MM.1S (cell line): ENCODE measurements at places on chromosomes 7 and 10.
A peak's percentile ranks its signal among the peaks of the same experiment; 100 is the strongest.

DNA sequence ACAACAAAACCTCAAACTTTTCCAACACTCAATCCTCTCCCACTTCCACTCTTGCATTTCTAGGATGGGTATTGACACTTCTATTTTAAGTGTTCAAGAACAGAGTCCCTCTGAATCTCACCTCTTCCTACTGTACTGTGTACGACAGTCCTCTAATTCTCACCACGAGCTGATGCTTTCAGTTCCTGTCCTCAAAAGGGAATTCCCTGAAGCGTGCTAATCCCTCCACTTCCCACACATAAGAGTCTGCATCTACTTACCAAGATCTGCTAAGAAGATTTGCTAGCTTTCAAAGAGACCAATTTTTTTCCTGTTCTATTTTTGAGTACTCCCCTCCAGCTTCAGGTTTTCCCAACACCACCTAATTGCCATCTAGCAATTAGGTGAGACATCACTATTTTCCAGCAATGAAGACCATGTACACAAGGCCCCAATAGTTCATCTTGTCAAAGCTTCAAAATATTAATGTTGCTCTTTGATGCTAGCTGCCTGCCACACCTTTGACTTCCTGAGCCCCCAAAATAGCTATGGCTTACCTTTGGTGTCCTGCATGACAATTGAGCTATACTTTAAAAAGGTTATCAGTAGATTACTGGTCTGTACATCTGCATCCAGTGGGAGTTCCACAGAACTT lies 54.4 kb downstream of the ARMH3 start:
- peak; percentile 78 for DNase-seq
- no peaks in the 10 kb centered on the region for H3K27me3 ChIP-seq
- H3K4me1 ChIP-seq = peaks cover 22% of the 10 kb centered on the region
- H3K4me3 ChIP-seq = peak overlapping the region; percentile 21

GRCh38 chr7:43211693-43212092 lies 99.2 kb downstream of the HECW1 start:
- H3K4me3 ChIP-seq = no peak overlapping the region
- H3K27me3 ChIP-seq = no peaks in the 10 kb centered on the region
- no peaks in the 10 kb centered on the region for H3K36me3 ChIP-seq
- DNase-seq = no peak

DNA sequence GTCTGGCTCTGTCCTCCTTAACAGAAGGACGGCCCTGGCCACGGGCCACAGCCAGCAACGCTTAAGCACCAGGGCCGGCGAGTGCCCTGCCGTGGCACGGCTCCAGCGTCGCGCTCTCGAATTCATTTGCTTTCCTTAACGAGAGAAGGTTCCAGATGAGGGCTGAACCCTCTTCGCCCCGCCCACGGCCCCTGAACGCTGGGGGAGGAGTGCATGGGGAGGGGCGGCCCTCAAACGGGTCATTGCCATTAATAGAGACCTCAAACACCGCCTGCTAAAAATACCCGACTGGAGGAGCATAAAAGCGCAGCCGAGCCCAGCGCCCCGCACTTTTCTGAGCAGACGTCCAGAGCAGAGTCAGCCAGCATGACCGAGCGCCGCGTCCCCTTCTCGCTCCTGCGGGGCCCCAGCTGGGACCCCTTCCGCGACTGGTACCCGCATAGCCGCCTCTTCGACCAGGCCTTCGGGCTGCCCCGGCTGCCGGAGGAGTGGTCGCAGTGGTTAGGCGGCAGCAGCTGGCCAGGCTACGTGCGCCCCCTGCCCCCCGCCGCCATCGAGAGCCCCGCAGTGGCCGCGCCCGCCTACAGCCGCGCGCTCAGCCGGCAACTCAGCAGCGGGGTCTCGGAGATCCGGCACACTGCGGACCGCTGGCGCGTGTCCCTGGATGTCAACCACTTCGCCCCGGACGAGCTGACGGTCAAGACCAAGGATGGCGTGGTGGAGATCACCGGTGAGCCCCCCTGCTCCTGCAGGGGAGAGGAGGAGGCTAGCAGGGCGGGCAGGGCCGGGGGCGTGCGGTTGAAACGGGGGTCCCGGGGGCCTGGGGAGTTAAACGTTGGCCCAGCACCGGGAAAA lies at the start of gene HSPB1:
Gene HSPB1, plus strand, starts transcription at position 327 of the 855 bp plus-strand sequence. Its CDS starts 40 bp downstream, at position 367.
- peaks cover 10% of the 10 kb centered on the region; the same call in 1 of the 2 replicates for H3K27me3 ChIP-seq
- no peak within 1 kb of the TSS for H3K27ac ChIP-seq
- peak within 1 kb of the TSS; percentile 67 for H3K4me3 ChIP-seq
- peak; percentile 40 for DNase-seq
- 0 out of 2 replicates have a peak, but pooled peaks cover 9% of the 10 kb centered on the region for H3K4me1 ChIP-seq

- no peaks in the 10 kb centered on the region for H3K27me3 ChIP-seq
- H3K27ac ChIP-seq = peak overlapping the region; percentile 38; the same call in 1 of the 2 replicates
- H3K4me1 ChIP-seq = peaks cover 37% of the 10 kb centered on the region
- no peak for DNase-seq
- peaks cover 18% of the 10 kb centered on the region for H3K36me3 ChIP-seq
Observed at GRCh38 chr10:125828311-125828710, 5.0 kb downstream of the BCCIP start.

DNA sequence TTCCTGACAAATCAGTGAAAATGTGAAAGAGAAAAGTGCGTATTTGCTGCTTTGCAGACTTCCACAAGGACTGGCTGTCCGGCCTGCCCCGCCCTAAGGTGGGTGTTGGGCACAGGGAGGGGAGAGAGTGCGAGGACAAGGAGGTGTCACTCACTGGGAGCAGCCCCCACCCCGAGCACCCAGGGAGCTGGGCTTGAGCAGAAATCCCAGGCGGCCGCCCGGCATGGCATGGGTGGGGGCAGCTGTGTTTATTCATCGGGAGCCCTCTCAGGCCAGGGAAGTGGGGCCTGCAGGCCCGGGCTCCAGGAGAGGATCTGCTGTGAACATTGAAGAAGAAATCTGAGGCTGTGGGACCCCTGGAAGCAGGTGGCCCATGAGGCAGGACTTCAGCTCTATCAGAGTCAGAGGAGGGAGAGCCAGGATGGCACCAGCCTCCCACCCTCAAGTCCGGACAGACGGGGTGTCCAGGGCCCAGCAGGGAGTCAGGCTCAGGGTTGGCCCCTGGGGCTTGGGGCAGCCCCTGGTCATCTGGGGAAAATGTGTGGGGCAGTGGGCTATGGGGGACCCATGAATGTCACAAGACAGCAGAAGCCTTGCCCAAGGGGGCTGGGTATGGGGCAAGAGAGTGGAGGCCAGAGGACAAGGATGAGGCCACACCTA lies 164.4 kb upstream of the PPP2R2D start:
- no peak overlapping the region for H3K4me3 ChIP-seq
- 0 out of 2 replicates have a peak, but pooled peaks cover 5% of the 10 kb centered on the region for H3K27me3 ChIP-seq
- H3K36me3 ChIP-seq = no peaks in the 10 kb centered on the region
- DNase-seq = no peak

DNA sequence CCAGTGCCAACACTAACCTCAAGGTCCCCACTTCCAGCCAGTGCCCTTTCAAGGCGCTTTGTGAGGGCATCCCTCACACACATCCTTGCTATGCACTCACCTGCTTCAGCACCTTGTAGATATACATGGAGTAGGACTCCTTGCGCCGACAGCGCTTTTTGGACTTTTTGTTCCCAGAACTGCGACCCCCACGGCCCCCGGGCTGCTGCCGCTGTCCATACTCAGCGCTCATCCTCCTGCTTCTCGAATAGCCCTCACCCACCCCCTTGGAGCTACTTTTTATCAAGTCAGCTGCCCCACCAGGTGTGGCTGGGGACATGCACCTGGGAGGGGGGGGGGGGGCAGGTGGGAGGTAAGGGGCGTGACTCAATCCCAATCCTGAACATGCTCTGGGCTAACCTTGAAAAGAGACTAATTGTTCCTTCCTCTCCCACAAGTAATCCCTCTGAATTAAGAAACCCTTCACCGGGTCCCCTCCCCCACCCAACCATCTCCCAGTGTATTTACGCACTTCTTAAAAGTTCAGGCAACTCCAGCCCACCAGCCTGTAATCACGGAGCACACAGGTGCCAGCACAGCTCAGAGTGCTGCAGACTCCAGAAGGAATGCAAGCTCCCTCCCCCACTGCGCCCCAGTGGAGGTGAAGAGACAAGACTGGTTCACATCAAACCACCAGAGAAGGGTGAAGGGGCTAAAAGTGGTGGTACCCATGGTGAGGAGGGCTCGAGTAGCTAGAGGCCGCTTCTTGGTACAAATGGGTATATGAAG lies at the start of gene H2BK1:
Gene H2BK1, minus strand, starts transcription at position 402 of the 768 bp plus-strand sequence. Its CDS starts 170 bp downstream, at position 232.
- H3K4me3 ChIP-seq = no peak within 1 kb of the TSS
- H3K36me3 ChIP-seq = 0 out of 2 replicates have a peak, but pooled peaks cover 11% of the 10 kb centered on the region
- H3K27ac ChIP-seq = no peak within 1 kb of the TSS
- peaks cover 23% of the 10 kb centered on the region for H3K27me3 ChIP-seq
- no peak for DNase-seq

- H3K27ac ChIP-seq = no peak overlapping the region
- no peaks in the 10 kb centered on the region for H3K4me1 ChIP-seq
- H3K27me3 ChIP-seq = no peaks in the 10 kb centered on the region
- no peak overlapping the region for H3K4me3 ChIP-seq
- DNase-seq = no peak
Observed at GRCh38 chr7:27364344-27364758, 121.7 kb downstream of the EVX1 start.

DNA sequence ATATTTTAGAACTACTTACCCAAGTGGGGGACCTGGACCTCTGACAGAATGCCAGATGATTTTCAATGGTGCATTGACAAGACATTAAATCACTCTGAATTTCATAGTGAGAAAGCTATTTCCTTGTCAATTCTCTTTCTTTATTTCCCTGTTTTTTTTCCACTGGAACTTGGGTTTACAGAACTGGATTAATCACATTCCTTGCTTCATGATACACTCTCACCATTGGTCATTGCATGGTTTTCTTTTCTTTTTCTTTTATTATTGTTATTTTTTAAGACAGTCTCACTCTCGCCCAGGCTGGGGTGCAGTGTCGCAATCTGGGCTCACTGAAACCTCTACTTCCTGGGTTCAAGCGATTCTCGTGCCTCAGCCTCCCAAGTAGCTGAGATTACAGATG lies 38.5 kb upstream of the LBX1 start:
- H3K27me3 ChIP-seq = no peaks in the 10 kb centered on the region
- H3K36me3 ChIP-seq = no peaks in the 10 kb centered on the region
- no peak overlapping the region for H3K4me3 ChIP-seq
- no peaks in the 10 kb centered on the region for H3K4me1 ChIP-seq
- no peak overlapping the region for H3K27ac ChIP-seq
